Activated CD4-positive, alpha-beta memory T cell treated with anti-CD3 and anti-CD28 coated beads for 36 hours (primary cell): ENCODE measurements at places on chromosomes 4 and X. TPM values are rescaled to one million over a fixed set of nuclear protein-coding genes. Genes with fewer than 3 reads are reported as not detected.
A peak's percentile ranks its signal among the peaks of the same experiment; 100 is the strongest.

FAT4 gene
- total RNA-seq, result not detected

DNA sequence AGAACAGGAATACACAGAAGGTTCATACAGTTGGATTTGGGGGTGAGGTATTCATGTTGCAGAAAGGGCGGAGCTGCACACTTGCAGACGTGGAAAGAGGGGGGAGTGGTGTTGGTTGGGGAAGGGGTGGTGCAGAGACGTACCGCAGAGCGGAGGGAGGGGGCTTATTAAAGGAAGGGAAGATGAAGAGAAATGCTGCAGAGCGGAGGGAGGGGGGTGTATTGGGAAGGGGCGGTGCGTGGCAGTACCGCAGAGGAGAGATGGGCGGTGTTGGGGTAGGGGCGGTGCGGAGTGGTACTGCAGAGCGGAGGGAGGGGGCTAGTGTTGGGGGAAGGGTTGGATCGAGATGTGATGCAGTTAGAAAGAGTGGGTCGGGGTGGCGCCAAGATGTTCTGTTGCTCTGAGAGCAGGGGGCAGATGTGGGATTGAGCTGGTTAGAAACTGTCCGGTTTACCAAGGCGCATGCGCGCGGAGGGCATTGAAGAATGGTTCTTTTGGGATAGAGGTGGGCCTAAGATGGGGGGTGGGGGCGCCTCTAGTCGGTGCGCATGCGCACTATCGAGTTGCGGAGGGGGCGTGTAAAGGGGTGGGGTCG is 900 bp downstream of the TRO start:
- peaks cover 3% of the 10 kb centered on the region for H3K27me3 ChIP-seq
- H3K4me3 ChIP-seq, result peak overlapping the region; percentile 82
- H3K36me3 ChIP-seq, result no peaks in the 10 kb centered on the region
- peaks cover 11% of the 10 kb centered on the region for H3K4me1 ChIP-seq
- H3K27ac ChIP-seq, result no peak overlapping the region
- DNase-seq, result peak; percentile 67

- H3K4me1 ChIP-seq, result peaks cover 71% of the 10 kb centered on the region
- peak overlapping the region; percentile 19 for H3K27ac ChIP-seq
- no peaks in the 10 kb centered on the region for H3K27me3 ChIP-seq
These were observed 4.9 kb downstream of the ZNF275 start for GRCh38 chrX:153338836-153339235.

GRCh38 chr4:73974352-73974751 is 7.5 kb downstream of the PF4 start:
- H3K27me3 ChIP-seq, result no peaks in the 10 kb centered on the region
- no peak overlapping the region for H3K4me3 ChIP-seq
- DNase-seq, result no peak
- no peaks in the 10 kb centered on the region for H3K4me1 ChIP-seq

DNA sequence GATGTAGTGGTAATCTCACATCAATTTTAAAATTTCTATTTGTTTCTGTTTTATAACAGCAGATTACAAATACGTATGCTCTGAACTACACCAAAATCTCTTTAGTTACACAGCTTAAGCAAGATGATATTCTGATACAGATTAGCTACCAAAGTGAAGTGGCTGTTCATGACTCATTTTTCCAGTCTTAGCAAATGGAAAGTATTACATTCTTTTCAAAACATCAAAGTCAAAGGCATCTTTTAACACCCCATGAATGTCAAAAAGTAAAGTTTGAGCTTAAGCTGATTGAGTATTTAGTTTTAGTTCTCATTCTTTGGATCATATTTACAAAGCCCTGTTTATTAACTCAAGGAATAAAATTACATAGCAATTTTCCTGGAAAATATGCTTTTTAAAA is 6.6 kb upstream of the HPGDS start:
- H3K27me3 ChIP-seq, result peaks cover 2% of the 10 kb centered on the region
- no peak for DNase-seq
- H3K4me1 ChIP-seq, result peaks cover 23% of the 10 kb centered on the region
- H3K36me3 ChIP-seq, result no peaks in the 10 kb centered on the region

FAM120C gene
- total RNA-seq, result 6.1 TPM

WNK3 gene
- 0.19 TPM for total RNA-seq

LONRF3 gene
- 4.5 TPM for total RNA-seq
